ENCODE measurements at places on chromosomes 3 and 15.
A peak's percentile ranks its signal among the peaks of the same experiment; 100 is the strongest.

DNA sequence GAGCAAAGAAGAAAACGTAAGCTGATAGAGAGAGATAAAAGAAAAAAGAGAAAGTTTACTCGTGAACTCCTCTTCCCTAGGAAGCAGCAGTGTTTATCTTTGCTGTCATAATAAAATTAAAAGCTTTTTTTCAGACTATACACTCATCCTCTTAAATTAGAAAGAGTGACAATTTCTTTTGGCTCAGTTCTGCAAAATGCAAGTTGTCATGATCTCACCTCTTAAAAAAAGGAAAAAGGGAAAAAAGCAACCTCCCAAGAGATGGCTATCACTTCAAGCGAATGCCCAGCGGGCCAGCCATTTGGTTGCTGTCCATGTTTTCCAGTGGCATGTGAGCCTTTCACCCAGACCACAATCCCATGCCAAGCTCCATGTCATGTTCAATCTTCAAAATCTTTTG is 7.0 kb upstream of the THBS1 start:
- DNase-seq = peak; percentile 73

- DNase-seq = no peak
Measured at GRCh38 chr3:185363662-185364203, 797 bp downstream of the MAP3K13 start.

DNA sequence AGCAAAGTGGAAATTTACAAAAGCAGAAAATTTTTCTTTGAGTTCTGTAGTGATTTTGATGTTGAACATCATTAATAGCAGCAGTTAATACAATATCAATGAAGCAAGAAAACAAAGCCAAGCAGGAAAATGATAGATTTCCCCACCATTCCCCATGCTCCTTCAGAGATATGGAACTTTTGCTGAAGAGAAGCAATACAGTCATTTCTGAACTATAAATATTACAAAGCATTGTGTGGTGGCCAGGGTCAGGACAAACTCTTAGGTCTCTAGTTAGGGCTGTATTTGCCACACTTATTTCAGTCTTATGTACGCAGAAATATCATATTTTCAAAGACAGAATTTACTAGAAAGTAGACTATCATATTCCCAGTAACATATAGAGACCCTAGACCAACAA is 88.8 kb upstream of the P3H2 start:
- DNase-seq = no peak

DNA sequence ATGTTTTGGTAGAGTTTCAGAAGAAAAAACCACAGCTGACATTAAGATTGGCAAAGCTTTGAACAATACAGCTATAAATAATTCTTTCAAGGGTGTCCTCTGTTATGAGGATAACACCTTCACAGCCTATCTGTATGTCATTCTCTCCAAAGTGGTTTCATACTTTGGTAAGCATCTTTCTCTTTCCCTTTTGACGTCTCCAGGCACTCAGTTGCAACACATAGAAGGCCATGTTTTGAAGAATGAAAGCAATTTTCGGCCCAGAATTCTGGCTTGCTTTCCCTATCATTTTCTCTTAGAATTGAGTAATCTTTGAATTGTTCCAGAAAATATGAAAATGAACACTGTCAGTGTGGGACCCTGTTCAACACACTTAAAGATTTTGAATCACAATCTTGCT is 200.0 kb upstream of the CBLB start:
- DNase-seq = peak; percentile 55

DNA sequence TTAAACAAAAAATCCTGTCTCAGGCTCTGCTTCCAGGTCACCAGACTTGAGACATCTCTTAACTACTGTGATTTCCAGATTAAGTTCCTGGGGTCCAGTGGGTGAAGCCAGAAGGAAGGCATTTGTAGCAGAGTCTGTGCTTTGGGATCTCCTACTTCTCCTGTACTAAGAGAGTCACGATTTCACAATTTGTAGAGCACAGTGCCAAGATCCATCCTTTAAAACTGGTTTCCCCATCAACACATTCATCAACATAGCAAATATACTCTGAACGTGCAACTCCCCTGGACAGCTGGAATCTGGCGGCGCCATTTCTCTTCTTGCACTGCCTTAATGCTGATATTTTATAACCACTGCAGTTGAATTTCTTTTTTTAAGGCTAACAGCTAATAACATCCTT is 33.2 kb downstream of the CDCP1 start:
- peak; percentile 75 for DNase-seq

DNA sequence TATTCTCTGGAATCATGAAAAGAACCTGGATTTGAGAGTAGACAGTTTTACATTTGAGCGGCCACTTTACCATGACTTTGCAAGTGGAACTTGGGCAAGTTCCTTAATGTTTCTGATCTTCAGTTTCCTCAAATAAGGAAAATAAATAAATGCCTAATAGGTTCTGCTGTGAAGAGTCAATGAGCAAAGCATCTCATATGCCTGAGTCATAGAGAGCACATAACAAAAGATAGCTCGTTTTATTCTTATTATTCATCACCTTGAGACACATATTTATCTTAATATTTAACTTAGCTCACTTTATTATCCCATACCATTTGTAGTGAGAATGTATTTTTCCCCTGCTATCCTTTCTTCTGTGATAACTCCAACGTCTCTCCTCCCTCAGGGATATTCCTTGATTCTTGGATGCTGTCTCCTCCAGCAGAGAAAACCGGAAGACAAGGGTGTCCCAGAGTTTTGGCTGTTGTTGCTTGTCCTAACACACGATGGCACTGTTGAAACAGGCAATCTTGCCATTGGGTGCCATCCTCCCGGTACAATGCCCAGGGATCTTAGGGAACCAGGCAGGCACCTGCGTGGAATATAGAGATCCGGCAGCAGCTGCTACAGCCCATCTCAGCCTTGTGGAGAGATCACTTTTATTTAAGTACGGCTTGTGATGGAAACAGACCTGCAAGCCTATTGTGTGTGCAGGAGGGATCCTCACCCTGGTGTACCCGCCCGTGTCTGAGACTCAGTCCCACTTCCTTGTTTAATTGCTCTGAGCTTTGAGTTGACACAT is 33.3 kb upstream of the VPS33B start:
- peak; percentile 63 for DNase-seq

DNA sequence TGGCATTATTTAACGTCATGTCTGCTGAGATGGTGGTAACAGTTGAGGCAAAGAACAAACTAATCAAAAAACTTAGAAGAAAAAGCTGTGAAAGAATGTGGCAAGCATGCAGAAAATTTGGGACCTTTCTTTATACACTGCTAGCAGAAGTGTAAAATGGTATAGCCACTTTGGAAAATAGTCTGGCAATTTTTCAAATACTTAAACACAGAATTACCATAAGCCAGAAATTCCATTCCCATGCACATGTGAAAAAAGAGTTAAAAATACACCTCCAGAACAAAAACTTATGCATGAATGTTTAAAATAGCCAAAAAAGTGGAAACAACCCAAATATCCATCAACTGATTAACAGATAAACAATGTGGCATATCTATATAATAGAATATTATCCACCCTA is 613.3 kb downstream of the TBL1XR1 start:
- no peak for DNase-seq

DNA sequence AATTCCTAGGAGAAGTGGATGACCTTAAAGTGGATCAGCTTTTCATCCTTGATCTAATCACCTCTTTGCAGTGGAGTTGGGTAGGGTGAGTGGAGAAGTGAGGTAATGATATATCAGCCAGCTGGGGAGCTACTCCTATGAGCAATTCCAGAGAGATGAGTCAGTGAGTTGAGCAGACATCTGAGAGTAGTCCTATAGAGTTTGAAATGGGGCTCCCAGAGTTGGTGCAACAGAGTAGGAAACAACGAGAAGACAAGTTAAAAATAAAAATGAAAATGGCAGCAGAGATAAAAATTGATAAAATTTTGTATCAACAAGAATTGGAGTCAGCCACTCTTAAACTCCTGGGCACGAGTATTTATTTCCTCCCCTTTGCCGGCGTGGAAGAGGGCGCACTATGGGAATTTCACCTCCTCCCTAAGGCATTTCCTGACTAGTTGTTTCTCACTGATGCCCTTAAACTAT is 150.8 kb upstream of the DPH6 start:
- peak; percentile 62 for DNase-seq

- DNase-seq = no peak
Measured at GRCh38 chr15:74191798-74192197, 10.8 kb downstream of the STRA6 start.

- no peak for DNase-seq
Measured at GRCh38 chr3:10106919-10107318, 1.1 kb downstream of the FANCD2OS start.

GRCh38 chr3:179147514-179147872 is 664 bp upstream of the PIK3CA start:
- DNase-seq = no peak

- no peak for DNase-seq
Measured at GRCh38 chr3:52551118-52551517, 14.7 kb downstream of the UQCC5 start.

DNA sequence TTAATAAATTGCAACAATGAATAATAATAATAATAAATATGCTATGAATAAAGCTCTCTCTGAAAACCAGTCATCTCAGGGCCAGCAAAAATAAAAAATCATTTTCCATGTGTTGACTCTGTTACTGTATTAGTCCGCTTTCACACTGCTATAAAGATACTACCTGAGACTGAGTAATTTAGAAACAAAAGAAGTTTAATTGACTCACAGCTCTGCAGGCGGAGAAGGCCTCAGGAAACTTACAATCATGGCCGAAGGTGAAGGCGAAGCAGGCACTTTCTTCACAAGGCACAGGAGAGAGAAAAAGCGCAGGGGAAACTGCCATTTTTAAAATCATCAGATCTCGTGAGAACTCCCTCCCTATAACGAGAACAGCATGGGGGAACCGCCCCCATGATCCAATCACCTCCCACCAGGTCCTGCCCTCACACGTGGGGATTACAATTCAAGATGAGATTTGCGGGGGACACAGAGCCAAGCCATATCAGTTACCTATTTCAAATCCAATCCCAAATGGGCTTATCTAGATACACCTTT is 224.1 kb downstream of the IGSF11 start:
- DNase-seq = no peak

DNA sequence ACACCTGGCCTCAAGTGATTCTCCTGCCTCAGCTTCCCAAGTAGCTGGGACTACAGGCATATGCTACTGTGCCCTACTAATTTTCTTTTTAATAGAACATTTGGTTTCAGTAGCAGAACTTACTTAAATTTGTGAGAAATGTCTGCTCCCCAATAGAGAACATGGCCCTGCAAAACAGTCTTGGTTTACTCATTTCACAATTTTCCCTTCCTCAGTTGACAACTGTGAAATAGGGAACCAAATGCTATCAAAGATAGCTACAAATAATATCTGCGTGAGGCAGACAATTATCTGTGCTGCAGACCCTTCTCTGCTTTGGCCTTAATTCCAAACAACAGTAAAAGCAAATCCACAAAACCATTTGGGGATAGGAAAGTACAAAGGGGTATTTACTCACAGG is 22.6 kb downstream of the METTL6 start:
- no peak for DNase-seq

DNA sequence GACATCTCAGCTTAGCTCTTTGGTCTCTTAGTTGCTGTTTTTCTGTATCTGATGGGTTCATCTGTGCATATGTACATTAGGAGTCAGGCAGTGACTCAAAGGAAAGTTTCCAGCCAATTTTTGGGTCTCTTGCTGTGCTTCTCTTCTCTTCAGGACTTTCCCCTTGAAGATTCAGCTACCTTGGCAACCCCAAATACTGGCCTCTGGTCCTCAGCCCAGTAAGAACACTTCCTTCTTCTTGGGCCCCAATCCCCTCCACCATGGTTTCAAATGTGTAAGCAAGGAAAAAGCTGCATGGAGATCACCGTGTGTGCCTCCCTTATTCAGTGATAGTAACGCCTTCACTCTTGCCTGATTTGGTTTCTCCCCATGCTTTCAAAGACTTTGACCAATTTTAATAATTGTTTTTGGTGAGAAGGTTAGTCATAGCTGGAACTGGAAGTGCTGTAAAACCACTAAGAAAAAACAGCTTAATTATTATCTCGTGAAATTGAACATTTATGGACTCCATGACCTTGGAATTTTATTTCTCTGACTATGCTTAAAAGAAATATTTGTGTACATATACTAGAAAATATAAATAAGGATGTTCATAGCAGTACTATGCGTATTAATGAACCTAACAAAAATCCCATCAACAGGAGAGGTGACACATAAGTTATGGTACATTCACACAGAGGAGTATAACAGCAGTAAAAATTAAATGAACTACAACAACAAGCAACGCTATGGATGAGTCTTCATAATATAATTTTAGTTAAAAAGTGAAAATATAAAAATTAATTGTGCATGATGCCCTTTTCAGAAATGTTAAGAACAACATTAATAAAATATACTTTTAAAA is 125.3 kb upstream of the BCL6 start:
- DNase-seq = no peak

- no peak for DNase-seq
Measured at GRCh38 chr3:45623393-45623792, 28.8 kb downstream of the LIMD1 start.

DNA sequence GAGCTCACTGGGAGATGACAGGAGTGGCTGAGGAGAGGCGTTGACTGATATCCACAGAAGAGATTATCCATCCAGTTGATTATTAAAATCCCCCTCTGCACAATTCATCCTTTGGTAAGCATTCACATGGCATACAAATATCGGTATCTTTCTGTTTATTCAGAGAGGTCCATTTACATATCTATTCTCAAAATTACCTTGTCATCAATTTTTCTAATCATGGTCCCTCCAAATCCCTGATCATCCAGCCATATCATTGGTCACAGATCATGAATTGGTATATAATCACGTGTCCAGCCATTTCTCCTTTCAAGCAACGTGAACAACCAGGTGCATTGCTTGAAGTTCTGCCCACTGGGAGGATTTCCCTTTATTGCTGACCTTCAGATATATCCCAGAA is 1321.0 kb downstream of the ROBO2 start:
- no peak for DNase-seq
